Vagina (tissue), 2 donors: ENCODE measurements at places on chromosomes 13 and 19.
A peak's percentile ranks its signal among the peaks of the same experiment; 100 is the strongest.

DNA sequence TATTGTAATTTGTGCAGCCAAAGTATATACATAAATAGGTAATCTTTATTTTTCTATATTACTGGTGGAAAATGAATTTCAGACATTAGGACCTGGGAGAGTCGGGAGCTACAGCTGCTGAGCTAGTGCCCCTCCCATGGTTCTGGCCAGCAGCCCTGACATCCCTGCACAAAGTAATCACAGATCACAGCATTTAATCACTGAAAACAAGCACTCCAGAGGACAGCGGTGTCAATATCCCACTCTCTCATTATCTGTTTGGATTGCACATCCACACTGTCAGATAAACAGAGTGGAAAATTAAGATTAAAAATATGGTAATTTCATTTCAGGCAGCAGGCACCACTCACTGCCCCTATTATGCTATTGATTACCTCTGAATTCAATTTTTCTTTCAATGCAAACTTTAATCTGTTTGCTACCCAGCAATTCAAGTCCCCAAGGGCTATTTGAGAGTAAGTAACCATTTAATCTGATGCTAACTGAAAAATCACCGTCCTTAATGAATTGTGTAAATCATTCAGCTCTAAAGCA is 254.1 kb upstream of the SOX21 start:
- no peak for DNase-seq

- no peak for DNase-seq
These were observed 35.4 kb downstream of the ARHGAP35 start for GRCh38 chr19:46896076-46896794.

DNA sequence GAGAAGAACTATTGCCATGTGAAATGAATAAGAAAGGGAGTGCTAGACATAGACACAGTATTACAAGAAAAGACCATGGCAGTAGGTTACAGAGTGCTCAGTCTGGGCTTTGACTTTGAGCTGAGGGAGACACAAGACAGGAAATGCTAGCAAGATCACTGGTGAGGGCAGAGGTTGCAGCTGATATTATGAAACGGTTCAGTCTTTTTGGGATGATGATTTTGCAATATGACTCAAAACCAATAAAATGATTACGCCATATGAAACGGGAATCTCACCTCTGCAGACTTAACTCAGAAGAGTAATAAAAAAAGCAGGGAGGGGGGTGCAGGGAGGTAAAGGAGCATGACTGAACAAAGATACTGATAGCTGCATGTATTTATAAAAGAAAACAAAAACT is 123.1 kb downstream of the RBM26 start:
- no peak for DNase-seq

- no peak for DNase-seq
These were observed 459.8 kb downstream of the FGF14 start for GRCh38 chr13:101942038-101942437.

GRCh38 chr19:57941593-57941992 is 5.9 kb downstream of the ZNF256 start:
- no peak for DNase-seq

- no peak for DNase-seq
These were observed 698 bp downstream of the KANK2 start for GRCh38 chr19:11196406-11197287.

DNA sequence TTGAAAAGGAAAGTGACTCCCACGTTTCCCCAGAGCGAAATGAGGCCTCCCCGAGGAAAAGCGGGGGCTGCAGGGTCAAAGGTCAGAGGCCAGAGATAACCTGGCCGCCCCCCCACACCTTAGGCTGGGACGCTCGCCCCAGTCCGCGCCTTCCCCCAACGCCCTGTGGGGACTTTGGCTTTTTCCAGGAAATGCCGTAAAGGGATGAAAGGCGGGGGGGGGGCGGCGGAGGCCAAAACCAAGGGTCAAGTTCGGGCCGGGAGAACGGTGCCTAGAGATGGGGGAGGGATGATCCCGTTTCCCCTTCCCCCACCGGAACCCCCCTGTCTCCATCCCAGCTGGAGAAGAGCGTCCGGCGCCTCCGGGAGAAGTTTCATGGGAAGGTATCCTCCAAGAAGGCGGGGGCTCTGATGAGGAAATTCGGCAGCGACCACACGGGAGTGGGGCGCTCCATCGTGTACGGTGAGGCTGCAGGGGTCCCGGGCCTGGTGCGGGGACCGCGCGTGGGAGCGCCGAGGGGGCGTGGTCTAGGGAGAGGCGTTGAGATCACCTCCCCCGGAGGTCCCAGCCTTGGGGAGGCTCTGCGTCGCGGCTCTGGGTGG is 575 bp downstream of the SHFL start:
- DNase-seq, result no peak

GRCh38 chr19:1896508-1896907 is 8.7 kb upstream of the ADAT3 start:
- peak; percentile 94 for DNase-seq

GRCh38 chr13:91540158-91540736 is 141.8 kb downstream of the GPC5 start:
- DNase-seq, result no peak

- no peak for DNase-seq
These were observed 2.6 kb downstream of the ZNF784 start for GRCh38 chr19:55621673-55622231.

DNA sequence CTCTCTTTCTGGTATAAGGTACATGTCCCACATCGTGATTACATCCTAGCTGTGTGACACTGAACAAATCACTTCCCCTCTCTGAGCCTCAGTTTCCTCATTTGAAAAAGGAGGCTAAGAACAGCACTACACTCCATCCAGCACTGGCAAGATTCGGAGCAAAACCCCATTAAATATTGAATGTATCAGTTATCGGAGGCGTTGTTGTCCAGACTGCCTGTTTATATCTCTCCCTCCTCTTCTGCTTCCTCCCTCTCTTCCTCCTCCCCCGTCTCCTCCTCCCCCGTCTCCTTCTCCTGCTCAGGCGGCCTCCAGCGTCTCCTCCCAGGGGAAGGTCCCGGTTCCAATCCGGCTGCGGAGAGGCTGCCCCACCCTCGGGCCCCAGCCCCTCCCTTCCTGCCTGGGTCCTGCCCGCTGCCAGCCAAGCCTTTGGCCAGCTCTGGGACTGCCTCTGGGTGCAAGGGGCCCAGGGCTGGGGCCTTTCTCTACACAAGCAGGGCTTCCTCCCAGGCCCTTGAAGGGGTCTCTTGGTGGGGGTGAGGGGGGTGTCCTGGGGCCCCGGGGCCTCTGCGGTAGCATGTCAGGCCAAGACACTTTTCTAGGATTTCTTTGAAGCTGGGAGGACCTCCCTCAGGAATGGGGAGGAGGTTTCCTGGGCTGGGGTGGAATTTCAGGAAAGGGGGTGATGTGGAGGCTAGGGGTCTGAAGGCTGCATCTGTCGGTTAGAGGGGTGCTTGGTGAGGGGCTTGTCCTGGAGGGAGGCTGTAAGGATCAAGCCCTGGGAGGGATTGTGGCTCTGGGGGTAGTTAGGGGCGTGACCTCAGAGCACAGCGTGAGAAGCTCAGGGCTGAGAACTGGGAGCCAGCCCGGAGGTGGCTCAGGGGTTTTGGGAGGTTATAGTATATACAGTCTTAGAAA is 1.9 kb downstream of the RRAS start:
- peak; percentile 94 for DNase-seq

DNA sequence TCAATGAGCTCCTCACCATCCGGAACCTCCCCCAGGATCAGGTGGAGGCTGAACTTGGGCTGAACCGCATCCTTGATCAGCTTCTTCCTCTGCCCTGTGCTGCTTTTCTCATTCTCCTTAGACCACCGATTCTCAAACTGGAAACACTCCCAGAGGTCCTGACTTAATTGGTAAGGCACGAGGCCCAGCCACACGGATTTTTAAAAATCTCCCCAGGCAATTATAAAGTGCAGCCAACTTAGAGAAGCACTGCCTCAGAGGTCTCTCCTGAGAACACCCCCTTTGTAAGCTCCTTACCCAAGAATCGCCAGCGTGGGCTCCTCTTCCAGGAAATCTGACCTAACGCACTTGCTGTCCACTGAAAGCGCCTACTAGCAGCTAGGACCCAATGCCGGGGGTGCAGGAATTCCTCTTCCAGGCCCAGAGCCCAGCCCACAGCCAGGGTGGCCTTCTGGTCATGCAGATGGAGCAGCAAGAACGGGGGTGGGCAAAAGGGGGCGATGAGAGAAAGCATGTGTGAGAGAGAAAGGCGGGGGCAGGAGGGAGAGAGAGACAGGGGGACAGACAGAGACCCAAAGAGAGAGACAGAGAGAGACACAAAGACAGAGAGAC is 66.9 kb upstream of the CACNA1A start:
- DNase-seq, result no peak

- DNase-seq, result no peak
These were observed 665 bp downstream of the GPX4 start for GRCh38 chr19:1104311-1105007.

GRCh38 chr13:106331116-106331515 is 204.3 kb downstream of the EFNB2 start:
- no peak for DNase-seq

- DNase-seq, result no peak
These were observed 3.8 kb downstream of the LGI4 start for GRCh38 chr19:35130761-35131720.

GRCh38 chr13:50406831-50407230 is 391.6 kb downstream of the KCNRG start:
- DNase-seq, result no peak

DNA sequence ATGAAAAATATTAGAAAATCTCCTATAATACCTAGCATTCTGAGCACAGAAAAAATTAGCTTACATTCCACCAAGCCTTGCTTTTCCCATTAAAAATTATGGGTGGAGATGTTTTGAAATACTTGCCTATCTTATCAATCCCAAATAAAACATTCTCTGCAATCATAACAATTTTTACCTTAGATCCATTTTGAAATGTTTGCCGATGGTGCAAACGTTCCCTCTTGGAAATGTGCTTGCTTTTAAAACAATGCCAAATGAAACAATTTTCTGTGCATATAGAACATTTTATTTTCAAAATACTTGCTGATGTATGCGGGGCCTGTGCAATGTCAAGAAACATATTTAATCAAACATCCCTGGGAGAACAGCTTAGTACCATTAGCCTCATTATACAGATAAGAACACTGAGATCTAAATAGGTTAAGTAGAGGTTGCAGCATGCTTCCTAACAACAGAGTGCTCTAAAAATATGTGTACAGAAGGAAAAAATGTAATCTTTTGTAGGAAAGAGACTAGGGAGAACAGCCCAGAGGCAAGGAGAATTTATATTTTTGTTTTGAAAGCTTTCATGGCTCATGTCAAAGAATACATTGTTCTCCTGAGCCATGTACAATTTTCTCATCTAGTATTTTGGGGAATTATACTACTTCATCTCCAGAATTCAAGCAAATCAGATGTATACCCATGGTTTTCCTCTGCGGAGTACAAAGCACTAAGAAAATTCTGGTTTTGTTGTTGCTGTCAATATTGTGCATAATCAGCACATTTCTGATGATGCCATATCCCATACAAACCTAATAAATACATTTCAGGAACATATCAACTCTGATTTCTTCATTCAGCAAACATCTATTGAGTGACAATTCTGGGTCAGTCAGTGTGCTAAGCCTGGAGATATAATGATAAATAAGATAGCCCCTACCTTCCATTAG is 25.9 kb upstream of the FNDC3A start:
- DNase-seq, result no peak

- no peak for DNase-seq
These were observed 49.2 kb downstream of the POLR1D start for GRCh38 chr13:27670861-27671260.

- DNase-seq, result no peak
These were observed 94.3 kb downstream of the INSR start for GRCh38 chr19:7199613-7200533.

GRCh38 chr19:19575411-19575810 is 37.3 kb downstream of the CILP2 start:
- DNase-seq, result no peak

DNA sequence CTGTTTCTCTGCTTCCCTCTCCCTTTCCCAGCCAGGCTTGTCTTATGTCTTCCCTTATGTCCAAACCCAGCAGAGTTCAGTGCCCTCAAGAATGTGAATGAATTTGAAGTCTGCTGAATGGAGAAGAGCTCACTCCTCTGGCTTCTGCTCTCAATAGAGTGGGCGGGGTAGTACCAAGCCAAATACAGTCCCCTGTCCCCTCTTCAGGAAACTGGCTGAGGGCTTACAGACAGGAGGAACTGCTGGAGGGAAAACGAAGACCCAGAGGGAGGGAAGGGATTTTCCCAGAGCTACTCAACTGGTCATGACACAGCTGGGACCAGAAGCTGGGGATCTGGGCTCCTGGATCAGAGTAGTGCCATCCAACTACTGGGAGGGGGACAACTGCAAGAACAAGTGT is 32.9 kb upstream of the POU2F2 start:
- DNase-seq, result no peak
